ENCODE measurements at places on chromosomes 5 and 9. TPM values are rescaled to one million over a fixed set of nuclear protein-coding genes. Genes with fewer than 3 reads are reported as not detected.

GTF2H2 gene
- 19.4 TPM for total RNA-seq

NIM1K gene
- total RNA-seq: not detected

MPDZ gene
- total RNA-seq: 10.9 TPM

DNA sequence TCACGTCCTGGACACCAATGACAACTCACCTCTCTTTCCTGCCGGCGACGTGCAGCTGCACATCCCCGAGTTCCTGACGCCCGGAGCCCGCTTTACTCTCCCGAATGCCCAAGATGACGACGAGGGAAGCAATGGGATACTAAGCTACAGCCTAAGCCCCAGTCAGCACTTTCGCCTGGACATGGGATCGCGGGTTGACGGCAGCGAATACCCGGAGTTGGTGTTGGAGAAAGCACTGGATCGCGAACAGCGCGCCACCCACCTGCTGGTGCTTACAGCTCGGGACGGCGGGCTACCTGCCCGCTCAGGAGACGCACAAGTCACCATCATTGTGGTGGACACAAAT is 1.1 kb downstream of the PCDHAC1 start:
- no peak for DNase-seq

ISL1 gene
- total RNA-seq: 1.2 TPM

TLE4 gene
- total RNA-seq: 12.3 TPM

- no peak for DNase-seq
These were observed 89.7 kb upstream of the OSMR start for GRCh38 chr5:38756068-38756467.

TSLP gene
- total RNA-seq: 5.1 TPM

ADGRV1 gene
- not detected for total RNA-seq

DNA sequence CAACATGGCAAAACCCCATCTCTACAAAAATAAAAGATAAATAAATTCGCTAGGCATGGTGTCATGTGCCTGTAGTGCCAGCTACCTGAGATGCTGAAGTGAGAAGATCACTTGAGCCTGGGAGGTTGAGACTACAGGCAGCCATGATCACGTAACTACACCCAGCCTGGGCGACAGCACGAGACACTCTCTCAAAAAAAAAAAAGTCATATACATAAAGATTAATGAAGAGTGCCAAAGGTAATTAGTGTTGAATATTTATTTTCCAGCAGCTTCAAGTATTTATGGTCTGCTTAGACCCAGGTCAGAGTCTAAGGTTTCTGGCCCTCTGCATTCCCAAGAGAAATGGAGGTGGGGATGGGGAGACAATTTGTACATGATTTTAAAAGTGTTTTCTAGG is 167.7 kb downstream of the CD180 start:
- no peak for DNase-seq

- no peak for DNase-seq
These were observed 6.6 kb downstream of the TRIO start for GRCh38 chr5:14149672-14150274.

DNA sequence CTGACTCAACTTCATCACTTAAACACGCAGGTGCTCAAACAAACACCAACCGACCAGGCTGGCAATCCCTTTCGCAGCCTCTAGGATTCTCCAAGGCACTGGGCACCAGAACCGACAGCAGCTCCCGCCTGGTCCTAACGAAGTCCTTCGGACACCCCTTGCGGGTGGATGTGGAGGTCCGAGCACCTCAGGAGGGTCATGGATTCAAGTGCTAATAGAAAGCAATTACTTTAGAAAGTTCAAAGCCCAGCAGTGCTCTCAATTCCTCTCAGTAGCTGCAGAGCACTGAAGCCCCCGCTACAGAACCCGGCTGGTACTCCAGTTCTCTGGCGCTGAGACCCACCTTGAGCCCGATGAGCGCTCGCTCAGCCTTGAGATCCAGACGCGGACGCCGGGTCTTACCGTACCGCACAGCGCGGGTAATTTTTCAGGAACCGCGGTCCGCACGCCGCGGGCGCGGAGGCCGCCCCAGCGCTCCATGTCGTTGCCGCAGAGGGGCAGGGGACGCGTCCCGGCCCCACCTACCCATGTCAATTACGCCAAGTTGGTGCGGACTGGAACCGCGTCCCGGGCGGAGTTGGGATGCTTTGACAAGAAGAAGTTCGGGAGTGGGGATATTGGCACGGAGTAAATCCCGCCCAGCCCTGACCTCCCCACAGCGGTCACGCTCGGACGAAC is 638 bp downstream of the MARCHF3 start:
- peak; percentile 75 for DNase-seq

- DNase-seq: no peak
These were observed 120.2 kb upstream of the RASA1 start for GRCh38 chr5:87147441-87147840.

Measured in MCF 10A (cell line).